ENCODE measurements at places on chromosomes 1 and 21. TPM values are rescaled to one million over a fixed set of nuclear protein-coding genes. Genes with fewer than 3 reads are reported as not detected.

AADACL3 gene
- total RNA-seq: not detected

CYP4A22 gene
- not detected for total RNA-seq

DNA sequence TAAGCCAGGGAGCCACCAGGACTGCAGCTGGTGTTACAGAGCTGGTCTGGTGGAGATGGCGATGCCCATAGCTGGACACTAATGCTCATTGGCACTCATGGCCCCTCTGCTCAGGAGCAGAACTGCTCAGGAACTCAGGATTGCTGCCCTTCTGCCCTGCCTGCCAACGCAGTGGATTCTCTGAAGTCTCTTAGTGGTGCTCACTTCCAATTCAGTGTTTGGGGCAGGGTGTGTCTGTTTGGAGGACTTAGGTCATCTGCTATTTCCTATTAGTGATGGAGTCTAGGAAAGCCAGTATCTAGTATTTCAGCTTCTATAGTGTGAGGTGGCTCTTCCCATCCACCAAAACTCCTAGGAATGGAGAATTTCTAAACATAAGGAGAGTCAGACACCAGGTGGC is 29.1 kb downstream of the S100A10 start:
- no peak for DNase-seq

DNA sequence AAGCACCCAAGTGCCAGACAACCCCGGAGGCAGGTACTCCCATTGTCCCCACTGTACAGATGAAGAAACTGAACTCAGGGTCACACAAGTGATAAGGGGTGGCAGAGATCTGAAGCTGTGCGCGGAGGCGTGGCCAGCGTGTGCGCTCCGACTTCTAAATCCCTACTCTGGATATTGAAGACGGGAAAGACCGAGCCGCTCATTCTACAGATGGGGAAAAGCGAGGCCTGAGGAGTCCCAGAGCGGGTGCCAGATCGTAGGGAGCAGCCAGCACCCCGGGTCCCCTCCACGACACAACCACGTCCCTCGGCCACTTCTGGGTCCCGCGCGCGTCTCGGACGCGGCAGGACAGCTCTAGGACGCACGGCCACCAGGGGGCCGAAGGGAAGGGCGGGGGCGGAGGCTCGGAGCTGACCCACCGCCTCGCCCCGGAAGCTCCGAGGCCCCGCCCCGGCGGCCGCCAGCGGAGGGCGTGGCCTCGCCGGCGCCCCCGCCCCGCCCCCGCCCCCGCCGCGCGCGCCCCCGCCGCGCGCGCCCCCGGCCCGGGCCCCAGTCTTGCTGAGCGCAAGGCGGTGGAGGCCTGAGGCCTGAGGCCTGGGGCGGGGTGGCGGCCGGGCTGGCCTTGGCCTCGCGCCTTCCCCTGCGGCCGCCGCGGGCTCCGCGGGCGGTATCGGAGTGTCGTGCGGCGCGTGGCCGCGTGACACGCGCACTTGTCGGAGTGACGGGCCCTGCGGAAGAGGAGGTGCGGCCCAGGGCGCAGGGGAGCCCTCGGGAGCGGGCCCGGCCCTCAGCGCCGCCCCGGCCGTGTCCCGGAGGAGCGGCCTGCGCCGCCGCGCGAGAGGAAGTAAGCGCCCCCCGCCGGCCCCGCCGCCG is at the start of gene H6PD:
Gene H6PD, plus strand, starts transcription at position 552 of the 873 bp plus-strand sequence. CDS start 10,161 bp downstream, outside the sequence.
- peak; percentile 49 for DNase-seq

DNA sequence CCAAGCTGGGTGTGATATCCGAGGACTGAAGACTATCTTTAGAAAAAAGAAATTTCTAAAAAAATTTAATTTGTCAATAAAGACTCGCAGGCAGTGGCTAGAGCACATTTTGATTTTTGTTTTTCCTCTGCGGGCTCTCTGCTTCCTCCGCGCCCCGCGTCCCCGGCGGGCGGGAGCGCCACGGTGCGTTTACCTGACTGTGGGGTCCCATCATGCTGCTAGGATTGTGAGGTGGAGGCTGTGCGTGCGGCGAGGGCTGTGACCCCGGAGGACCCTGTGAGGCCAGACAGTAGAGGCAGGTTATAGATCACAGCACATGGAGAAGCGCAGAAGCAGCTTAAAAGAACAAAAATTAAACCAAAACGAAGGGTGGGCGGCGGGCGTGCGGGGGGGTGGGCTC is 57.9 kb downstream of the MRPL37 start:
- DNase-seq: no peak

GRCh38 chr1:176208034-176208433 is 948 bp upstream of the COP1 start:
- DNase-seq: no peak

- no peak for DNase-seq
Observed at GRCh38 chr21:24147674-24148073, 1459.6 kb downstream of the MRPL39 start.

Measured in bronchial epithelial cell (primary cell).